ENCODE measurements at places on chromosomes 7 and 10. TPM values are rescaled to one million over a fixed set of nuclear protein-coding genes. Genes with fewer than 3 reads are reported as not detected.
A peak's percentile ranks its signal among the peaks of the same experiment; 100 is the strongest.

DNA sequence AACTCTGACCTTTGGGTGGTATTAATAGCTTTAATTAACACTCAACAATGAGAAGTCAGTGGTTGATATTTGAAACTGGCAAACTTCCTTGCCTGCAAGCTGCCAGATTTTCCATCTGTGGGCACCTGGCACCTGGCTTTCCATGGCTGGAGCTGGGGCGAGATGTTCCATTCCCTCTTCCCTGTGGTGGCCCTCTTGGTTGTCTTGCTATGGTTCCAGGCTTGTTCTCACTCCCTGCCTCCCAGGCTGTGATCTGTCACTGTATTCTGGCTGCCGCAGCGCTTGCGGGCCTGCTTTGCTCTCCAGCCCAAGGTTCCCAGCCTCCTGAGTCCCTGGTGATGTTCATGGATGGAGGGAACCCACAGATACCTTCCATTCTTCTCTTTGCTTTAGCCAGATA is 201.0 kb downstream of the FRMD4A start:
- no peak for DNase-seq

The MCM10 gene
- 5.3 TPM for polyA plus RNA-seq

GRCh38 chr10:104339469-104340110 is 1.3 kb upstream of the ITPRIP start:
- peak; percentile 92 for DNase-seq

GRCh38 chr7:113824117-113824823 is 94.5 kb downstream of the PPP1R3A start:
- DNase-seq = no peak

DNA sequence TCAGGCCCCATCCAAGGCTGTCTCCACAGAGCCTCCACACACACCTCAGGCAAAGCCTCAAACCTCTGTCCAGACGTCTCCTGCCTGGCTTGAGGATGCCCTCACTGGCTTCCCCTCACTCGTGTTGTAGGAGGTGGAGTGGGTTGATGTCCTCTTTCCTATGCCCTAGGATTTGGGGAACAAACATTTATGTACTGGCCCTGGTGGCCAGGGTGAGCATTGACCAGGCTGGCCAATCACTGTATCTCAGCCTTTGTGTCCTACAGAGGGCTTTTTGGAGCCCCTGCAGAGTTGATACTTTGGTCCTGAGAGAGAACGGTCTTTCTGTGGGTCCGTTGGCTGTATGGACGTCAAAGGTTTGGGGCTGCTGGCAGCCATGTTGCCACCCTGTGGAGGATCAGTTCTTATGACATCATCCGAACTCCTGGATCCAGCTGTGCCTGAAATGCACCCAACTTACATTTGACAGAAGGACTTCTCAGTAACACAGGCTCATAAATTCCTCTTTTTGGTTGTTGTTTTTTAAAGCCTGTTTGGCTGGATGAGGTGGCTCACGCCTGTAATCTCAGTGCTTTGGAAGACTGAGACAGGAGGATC is 2.3 kb upstream of the GRID2IP start:
- no peak for DNase-seq

The ACSL5 gene
- polyA plus RNA-seq = 2.7 TPM

GRCh38 chr10:121338206-121338980 is 259.9 kb downstream of the FGFR2 start:
- DNase-seq = no peak

DNA sequence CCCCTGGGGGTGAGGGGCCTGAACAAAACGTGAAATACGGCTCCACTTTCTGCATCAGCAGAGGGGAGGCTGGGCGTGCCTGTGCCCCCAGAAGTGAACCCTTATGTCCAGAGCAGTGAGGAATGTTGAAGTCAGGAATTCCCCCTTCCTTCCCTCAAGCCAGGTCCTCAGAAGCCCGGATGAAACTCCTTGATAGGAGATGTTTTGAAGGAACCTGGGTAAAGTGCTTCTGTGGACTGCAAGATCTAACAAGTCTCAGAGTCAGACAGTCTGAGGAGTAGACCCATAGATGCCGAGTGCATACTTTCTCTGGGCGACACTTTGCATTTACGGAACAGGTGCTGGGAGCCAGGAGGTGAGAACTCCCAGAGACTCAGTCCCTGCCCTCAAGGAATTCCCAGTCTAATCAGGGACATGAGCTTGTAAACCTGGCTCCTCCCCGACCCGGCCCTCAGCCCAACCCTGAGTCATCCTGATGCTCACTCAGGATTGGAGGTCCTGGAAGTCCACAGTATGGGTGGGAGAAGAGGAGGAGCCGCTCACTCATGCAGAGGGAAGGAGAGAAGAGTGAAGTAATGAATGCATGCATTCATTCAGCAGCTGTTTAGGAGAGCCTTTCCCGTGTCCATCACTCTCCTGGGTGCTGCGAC is 179.5 kb upstream of the ITGB1 start:
- no peak for DNase-seq

DNA sequence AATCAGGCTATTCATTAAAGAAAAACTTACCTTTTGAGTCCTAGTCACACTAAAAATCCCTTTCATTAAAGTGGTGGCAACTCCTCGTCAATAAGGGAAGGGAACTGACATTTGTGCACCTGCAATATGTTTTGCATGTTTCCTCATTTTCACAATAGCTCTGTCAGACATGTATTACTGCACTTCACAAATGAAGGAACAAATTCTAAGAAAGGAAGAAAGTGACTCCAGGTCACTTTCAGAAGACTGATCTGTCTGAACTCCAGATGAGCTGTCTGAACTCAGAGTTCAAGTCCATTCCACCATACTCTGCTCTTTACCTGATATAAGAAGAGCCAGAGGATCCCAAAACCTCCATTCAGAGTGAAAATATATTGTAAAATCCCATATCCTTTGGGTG is 50.3 kb upstream of the GSAP start:
- no peak for DNase-seq

The LRRC18 gene
- 0.22 TPM for polyA plus RNA-seq

DNA sequence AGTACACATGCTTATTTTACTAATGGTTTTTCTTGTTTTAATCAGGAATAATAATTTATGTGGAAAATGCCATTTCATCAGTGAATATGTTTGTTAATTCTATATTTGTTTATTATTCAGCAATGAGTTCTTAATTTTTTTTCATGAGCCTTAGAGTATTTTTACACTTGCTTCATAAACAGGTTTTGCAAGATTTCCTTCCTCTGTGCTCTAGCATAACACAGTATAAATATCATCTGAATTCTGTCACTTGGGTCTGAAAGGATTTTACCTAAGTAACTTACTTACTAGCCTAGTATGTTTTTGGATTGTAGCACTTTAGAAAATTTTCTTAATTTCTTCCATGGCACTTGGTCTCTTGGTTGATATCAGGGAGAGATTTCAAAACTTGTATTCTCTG is 45.8 kb downstream of the GLCCI1 start:
- DNase-seq = no peak

GRCh38 chr10:42932116-42932515 is 144.8 kb upstream of the RET start:
- no peak for DNase-seq

DNA sequence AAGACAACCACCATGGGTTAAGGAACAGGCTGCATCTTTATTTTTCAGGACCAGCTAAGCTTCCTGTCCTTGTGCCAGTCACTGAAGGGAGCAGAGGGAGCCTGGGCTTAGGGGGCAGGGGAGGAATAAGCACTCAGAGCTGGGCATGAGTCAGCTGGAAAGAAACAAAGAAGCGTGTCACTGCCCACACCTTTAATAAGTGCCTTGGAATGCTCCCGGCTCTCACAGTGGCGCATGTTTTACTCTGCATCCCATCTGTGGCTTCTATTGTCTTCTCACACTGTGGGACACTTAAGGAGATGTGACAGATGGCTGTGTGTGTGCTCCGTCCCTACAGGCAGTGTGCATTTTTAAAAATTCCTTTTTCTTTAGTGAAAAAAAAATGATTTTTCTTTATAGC is 71.7 kb downstream of the MTURN start:
- DNase-seq = no peak

The ASB10 gene
- 4.4 TPM for polyA plus RNA-seq

The PPP1R3A gene
- polyA plus RNA-seq = not detected

The RP9 gene
- 21.5 TPM for polyA plus RNA-seq

The TAS2R4 gene
- polyA plus RNA-seq = 2.9 TPM

GRCh38 chr7:93185303-93186027 is 37.3 kb upstream of the SAMD9L start:
- no peak for DNase-seq

GRCh38 chr10:132434405-132435005 is 37.5 kb downstream of the PWWP2B start:
- no peak for DNase-seq

DNA sequence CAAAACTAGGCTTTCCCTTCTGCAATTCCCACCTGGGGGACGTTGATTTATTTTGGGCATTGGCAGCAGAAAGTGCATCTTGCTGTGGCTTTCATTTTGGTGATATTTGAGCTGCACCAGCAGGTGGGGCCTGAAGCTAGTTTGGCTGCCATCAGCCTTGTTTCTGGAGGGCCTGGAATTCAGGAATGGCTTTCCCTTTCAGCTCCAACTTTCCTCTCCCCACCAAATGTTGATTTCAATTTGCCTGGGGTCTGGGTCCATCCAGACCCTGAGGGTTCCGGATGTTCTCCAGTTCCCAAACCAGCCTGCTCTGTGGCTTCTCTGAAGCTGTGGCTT is 640.4 kb downstream of the TYW1 start:
- DNase-seq = no peak

The NEUROD6 gene
- polyA plus RNA-seq = 0.12 TPM

The CNOT4 gene
- 24.6 TPM for polyA plus RNA-seq

- no peak for DNase-seq
Measured at GRCh38 chr7:584122-584465, 64.4 kb upstream of the PDGFA start.

The CHST15 gene
- 19.1 TPM for polyA plus RNA-seq

DNA sequence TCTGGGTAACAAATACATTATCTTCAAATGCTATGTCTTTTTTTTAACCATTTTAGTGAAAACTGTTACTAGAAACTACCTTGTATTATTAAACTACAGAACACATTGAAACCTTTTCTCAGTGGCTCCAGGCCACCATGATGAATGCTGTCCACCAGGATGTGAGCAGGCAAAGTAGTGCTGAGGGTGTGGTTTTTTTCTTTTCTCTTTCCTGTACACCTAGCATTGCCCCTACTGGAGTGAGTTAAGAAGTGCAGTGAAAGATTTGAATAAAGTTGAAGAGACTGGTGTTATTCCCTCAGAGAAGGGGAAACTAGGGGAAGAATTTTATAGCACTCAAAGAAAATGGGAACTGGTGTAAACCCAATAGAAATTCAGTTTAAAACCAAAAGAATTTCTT is 120.0 kb upstream of the SAMD8 start:
- DNase-seq = no peak

DNA sequence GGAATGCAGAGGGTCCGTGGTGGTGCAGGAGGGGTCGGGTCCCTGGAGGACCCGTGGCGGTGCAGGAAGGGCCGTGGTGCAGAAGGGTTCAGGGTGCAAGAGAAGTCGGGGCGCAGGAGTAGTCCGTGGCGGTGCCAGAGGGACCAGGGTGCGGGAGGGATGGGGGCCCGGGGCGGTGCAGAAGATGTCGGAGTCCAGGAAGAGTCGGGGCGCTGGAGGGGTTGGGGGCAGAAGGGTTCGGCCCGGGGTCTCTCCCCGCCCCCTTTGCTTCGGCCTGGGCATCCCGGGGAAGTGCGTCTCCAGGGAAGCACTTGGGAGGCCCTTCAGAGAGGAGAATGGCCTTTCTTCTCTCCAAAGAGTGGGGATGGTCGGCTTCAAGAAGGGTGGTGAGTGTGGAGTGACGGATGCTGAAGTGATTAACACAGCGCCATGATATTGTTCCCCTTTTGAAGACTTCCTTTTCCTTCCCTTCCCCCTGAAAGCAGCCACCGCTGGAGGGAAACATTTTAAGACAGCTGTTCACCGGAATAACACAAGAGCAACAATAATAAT is 997 bp downstream of the WDR37 start:
- DNase-seq = no peak

DNA sequence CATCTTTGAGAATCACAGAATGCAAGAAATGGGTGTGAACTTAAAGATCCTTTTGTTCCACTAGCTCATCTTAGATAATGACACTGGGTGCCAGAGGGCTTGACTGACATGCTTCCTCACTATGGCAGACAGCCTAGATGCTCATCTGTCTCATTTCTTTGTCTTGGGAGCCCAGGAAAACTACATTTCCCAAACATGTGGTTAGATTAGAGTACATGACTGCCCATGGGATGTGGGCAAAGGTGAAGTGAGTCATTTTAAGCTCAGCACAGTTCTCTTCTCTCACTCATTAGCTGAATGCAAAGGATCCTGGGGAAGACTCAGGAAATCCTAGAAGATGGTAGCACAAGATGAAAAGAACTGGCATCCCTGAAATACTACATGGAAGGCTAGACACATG is 32.5 kb upstream of the TBX20 start:
- no peak for DNase-seq

The MTPN gene
- polyA plus RNA-seq = 120 TPM

DNA sequence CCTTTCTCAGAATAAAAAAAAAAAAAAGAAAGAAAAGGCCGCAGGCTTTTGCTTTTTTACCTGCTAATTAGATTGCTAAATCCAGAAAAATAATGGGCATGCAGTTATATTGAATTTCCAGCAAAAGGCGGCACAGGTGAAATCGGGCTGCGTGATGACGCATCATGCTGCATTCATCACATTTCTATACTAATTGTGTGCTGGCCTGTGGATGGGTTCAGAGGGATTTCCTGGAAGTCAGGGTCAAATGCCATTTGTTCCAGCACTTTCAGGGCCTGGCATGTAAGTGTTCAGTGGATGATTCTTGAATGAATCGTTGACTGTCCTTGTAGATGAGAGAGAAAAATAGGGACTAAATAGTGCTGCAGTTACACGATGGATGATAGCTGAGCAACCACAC is 292.7 kb downstream of the CAMK1D start:
- no peak for DNase-seq

GRCh38 chr10:126042354-126042753 is 146.0 kb downstream of the FANK1 start:
- DNase-seq = no peak

DNA sequence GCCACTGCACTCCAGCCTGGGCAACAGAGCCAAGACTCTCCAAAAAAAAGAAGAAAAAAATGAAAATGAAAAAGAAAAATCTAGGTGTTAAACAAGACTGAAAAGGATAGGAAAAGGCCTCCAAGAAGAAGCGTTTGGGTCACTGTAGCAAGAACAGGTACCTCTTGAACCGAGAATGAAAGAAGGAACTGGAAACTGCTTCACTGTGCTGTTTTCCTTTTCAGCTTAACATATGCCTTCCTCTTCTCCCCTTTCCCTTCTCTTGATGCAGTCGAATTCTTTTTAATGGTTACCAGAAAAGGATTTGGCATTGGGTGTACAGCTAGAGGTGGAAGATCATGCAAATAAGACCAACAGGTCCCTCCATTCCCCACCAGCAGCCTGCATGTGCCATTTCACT is 28.1 kb downstream of the LRRC4 start:
- no peak for DNase-seq

Data from muscle of arm (tissue), 14 donors.